ENCODE measurements at places on chromosomes 4 and X.

GRCh38 chr4:70449220-70449619 is 22.8 kb upstream of the MUC7 start:
- no peak for DNase-seq

- DNase-seq: no peak
These were observed 140.9 kb upstream of the ANK2 start for GRCh38 chr4:112908511-112908910.

DNA sequence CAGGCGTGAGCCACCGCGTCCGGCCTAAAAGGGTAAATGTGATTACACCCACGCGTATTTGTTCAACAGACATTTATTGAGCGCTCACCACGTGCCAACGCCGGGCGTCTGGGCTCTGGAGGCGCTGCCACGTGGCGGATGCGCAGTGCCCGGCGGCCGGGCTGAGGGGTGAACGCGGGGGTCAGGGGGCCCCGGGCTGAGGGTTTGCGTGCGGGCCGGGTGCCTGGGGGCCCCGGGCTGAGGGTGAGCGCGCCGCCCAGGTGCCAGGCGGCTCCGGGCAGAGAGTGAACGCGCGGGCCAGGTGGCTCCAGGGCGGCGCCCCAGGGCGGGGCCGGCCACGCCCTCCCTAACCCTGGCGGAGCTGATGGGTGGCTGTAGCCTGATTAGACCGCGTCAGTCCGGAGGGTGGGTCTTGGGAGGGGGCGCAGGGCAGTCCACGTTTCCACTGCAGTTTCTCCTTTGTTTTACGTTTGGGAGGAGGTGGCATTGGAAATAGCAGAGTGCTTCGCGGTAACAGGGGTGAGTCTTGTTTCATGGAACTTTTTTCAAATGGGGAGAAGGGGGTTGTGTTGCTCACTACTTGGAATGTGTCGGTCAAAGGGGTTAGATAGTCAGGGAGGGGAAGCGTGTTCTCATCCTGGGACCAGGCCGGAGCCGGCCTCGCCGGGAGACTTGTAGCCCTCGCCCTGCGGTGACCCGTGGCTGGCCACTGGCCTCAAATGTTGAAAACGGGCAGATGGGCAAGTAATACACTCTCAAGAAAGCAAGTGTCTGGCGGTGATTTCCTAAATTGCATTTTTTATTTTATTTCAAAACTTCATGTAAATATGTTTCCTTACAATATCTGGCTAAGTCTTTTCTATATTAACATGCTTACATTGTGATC is at the start of gene ZFP42:
ZFP42 (plus strand) TSS at position 450 of the 886 bp plus-strand sequence. CDS start 7,037 bp downstream, outside the sequence.
- DNase-seq: no peak

DNA sequence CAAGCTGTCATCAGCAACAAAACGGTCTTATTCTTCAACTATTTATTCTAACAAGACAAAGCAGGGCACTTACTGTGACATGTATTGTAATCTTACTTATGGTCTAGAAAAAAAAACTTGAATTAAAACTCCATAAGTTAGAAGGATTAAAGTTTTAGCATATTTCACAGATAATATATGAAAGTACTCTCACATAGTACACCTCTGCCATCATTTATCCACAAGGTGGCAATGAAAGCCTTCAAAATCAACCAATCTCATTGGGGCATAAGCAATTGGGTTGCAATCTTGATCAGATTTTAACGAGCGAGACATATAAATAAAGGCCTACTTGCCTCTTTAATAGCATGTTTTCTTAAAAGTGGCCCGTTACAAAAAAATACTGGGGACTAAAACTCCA is 1382.9 kb downstream of the FAM133A start:
- no peak for DNase-seq
